GF-D8 (cell line): ENCODE measurements at places on chromosomes 7 and 10.

- no peak for DNase-seq
Observed at GRCh38 chr7:132402751-132403245, 173.5 kb downstream of the PLXNA4 start.

DNA sequence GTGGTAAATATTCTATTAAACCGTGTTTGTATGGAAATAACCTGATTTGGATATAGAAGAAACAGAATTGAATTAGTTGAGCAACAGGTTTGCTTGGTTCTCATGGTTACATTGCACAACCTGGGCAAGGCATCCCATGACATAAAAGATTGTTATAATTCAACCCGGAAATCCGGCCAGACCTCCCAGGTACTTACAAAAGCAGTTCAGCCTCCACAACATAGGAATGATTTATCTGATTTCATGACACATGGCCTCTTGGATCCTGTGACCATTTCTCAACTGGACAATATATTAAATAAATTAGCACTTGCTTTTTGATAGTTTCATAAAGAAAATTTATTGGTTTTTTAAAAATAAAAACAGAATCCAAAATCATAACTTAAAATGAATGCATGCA, 55.1 kb upstream of the PTPN12 start:
- peak; percentile 54 for DNase-seq

- DNase-seq: no peak
Observed at GRCh38 chr10:7797582-7797981, 9.6 kb downstream of the ATP5F1C start.

GRCh38 chr7:87592300-87592699, 8.4 kb downstream of the ABCB1 start:
- DNase-seq: no peak

DNA sequence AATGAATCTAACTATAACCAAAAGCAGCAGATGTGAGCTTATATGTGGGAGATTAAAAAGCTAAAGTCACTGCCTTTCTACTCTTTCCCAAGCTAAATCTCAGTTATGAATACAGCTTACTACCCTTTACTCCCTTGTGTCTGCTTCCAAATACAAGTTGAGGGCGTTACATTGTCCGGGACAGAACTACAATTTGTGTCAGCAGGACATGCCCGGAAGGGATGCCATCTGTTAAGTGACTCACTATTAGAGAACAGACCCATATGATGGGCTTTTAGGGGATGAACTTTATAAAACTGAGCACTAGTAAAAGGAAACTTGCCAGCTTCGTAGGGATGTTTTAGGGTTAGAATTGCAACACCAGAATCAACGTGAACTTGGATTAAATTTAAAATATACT, 299.7 kb upstream of the CSTF2T start:
- DNase-seq: no peak

DNA sequence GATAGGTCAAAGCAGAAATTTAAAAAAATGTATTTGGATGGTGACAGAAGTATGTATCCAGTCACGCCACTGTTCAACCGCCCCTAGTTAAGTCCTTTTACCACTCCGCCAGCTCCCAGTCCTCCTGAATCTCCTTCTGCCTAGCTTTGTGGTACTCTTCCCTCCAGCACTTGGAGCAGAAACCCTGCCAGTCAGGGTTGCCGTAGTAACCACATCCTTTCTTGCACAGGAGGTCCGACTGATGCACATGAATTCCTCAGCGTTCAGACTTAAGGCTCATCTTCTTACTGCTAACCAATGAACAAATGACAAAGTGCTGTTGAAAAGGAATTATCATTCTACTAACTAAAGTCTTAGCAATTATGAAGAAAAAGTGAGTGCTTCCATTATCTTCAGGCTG, 175.3 kb upstream of the KCTD7 start:
- no peak for DNase-seq
